Osteoblast (primary cell): ENCODE measurements at places on chromosomes 4 and X.

- H3K4me1 ChIP-seq: peaks cover 33% of the 10 kb centered on the region
- no peak overlapping the region for H3K4me3 ChIP-seq
- no peak for DNase-seq
Measured at GRCh38 chr4:143380629-143381028, 44.0 kb downstream of the GAB1 start.

GRCh38 chr4:89294573-89295269 is 12.9 kb downstream of the GPRIN3 start:
- H3K27me3 ChIP-seq: peaks cover 21% of the 10 kb centered on the region
- H3K4me3 ChIP-seq: no peak overlapping the region
- H3K27ac ChIP-seq: no peak overlapping the region
- no peaks in the 10 kb centered on the region for H3K4me1 ChIP-seq
- no peak for DNase-seq

GRCh38 chr4:147980586-147980985 is 248.7 kb downstream of the ARHGAP10 start:
- H3K27me3 ChIP-seq: no peaks in the 10 kb centered on the region
- H3K36me3 ChIP-seq: no peaks in the 10 kb centered on the region
- no peak for DNase-seq
- H3K4me3 ChIP-seq: no peak overlapping the region
- H3K27ac ChIP-seq: no peak overlapping the region

GRCh38 chr4:38105475-38106220 is 145.4 kb downstream of the PTTG2 start:
- no peaks in the 10 kb centered on the region for H3K27me3 ChIP-seq
- peaks cover 11% of the 10 kb centered on the region for H3K36me3 ChIP-seq
- peaks cover 10% of the 10 kb centered on the region for H3K4me1 ChIP-seq
- no peak overlapping the region for H3K4me3 ChIP-seq

DNA sequence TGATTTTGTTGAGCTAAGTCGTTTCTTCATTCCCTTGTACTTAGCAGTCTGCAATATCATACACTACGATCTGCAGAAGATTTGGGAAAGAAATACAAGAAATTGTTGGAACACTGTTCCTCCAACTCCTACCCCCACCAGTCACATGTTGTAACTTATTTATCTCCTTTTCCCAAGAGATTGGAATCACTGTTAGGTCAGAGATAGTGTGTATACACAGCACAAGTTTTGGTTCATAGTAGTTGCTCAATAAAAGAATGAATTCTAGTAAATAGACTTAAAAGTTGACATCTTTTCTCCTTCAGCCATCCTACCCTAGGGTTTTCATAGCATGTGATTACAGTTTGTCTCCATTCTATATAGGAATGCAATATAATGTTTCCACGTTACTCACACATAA is 68.8 kb downstream of the ARFIP1 start:
- H3K4me1 ChIP-seq: peaks cover 5% of the 10 kb centered on the region
- no peak for DNase-seq
- no peak overlapping the region for H3K27ac ChIP-seq
- H3K27me3 ChIP-seq: no peaks in the 10 kb centered on the region

- H3K27ac ChIP-seq: no peak overlapping the region
- H3K4me1 ChIP-seq: no peaks in the 10 kb centered on the region
- no peak for DNase-seq
- H3K36me3 ChIP-seq: no peaks in the 10 kb centered on the region
Measured at GRCh38 chrX:9420275-9421265, 44.3 kb upstream of the TBL1X start.

DNA sequence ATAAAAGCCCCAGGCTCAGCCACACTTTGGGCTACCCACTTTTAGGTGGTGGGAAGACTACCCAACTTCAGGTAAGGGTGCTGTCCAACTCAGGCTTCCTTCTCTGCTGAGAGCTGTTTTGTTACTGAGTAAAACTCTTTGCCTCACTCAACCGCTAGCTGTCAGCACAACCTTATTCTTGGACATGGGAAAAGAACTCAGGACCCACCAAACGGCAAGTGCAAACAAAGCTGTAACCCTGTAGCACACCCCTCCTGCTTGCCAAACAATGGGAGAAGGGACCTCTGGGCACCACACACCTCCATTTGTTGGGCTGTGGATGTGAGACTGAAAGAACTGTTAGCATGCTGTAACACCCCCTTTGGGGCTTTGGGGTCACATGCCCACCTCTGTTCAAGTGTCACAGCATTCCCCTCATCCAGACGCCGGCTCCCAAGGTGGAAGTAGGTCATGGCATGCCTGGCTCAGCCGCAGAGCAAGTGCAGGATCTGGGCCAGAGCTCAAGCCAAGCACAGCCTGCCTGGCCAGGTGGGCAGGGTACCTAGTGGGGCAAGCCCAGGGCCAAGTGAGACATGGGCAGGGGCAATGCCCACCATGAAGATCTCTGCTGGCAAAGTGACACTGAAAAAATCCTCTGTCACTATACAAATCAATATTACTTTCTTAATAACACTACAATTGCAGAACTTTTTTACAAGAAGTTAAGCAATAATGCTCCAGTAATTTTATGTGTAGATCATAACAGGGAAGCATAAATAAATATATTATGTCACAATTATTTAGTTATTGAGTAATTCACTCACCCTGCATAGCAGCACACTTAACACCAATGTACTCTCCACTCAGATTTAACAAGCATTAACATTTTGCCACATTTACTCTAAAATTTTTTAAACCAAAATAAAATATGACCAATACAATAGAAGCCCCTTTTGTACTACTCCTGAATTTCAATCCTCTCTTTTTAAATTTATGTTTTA is 107.2 kb downstream of the TBCK start:
- no peak for DNase-seq
- no peak overlapping the region for H3K4me3 ChIP-seq
- H3K4me1 ChIP-seq: no peaks in the 10 kb centered on the region
- no peak overlapping the region for H3K27ac ChIP-seq
- no peaks in the 10 kb centered on the region for H3K36me3 ChIP-seq

DNA sequence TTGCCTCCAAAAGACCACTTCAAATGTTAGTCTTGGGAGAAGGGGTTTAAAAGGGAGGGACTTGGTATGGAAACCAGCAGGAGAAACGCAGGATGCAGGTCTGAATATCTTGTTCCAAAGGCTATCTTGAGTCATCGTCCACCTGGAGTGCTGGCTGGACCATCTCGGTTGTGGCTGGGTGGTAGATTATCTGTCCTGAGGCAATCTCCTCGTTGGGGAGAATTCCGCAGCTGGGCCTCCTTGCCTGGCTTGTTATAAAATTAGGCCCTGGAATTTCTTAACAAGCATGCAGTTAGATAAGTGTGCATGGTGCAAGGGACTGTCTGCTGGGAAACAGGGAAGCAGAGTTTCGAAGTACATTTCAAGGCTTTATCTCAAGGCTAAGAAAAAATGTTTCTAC is 2045.7 kb upstream of the TENM3 start:
- no peaks in the 10 kb centered on the region for H3K36me3 ChIP-seq
- no peaks in the 10 kb centered on the region for H3K4me1 ChIP-seq
- no peaks in the 10 kb centered on the region for H3K27me3 ChIP-seq
- H3K27ac ChIP-seq: no peak overlapping the region
